ENCODE measurements at places on chromosomes 5 and 9. TPM values are rescaled to one million over a fixed set of nuclear protein-coding genes. Genes with fewer than 3 reads are reported as not detected.

The NAIP gene
- 2.2 TPM for total RNA-seq

The ADRB2 gene
- 1.2 TPM for total RNA-seq

The IRX1 gene
- 0.86 TPM for total RNA-seq

The GABRA6 gene
- total RNA-seq, result not detected

The KCNV2 gene
- not detected for total RNA-seq

The MARCOL gene
- not detected for total RNA-seq

The SET gene
- 280 TPM for total RNA-seq

The SMIM33 gene
- total RNA-seq, result not detected

The CCL19 gene
- total RNA-seq, result not detected

The FCN1 gene
- total RNA-seq, result not detected

The SEMA5A gene
- total RNA-seq, result 86.2 TPM

The LEAP2 gene
- total RNA-seq, result 0.30 TPM
